Lower leg skin (tissue), 4 donors: ENCODE measurements at places on chromosomes 4 and X. TPM values are rescaled to one million over a fixed set of nuclear protein-coding genes. Genes with fewer than 3 reads are reported as not detected.

The CXCL11 gene
- total RNA-seq = not detected

The GABRE gene
- total RNA-seq = 30.0 TPM

The NPY5R gene
- total RNA-seq = 1.4 TPM

The MTNR1A gene
- not detected for total RNA-seq

The UGT2B15 gene
- total RNA-seq = not detected

The IL21 gene
- total RNA-seq = not detected

The FRG2 gene
- not detected for total RNA-seq

The AR gene
- 8.8 TPM for total RNA-seq

The CT45A3 gene
- total RNA-seq = not detected

The TBX22 gene
- not detected for total RNA-seq

The NPY2R gene
- total RNA-seq = not detected

The TXK gene
- 0.81 TPM for total RNA-seq

The TRIM75 gene
- total RNA-seq = not detected

The TLR7 gene
- total RNA-seq = 0.38 TPM

The FAM53A gene
- 7.5 TPM for total RNA-seq

The UGT8 gene
- 1.0 TPM for total RNA-seq

The ZIC3 gene
- not detected for total RNA-seq

The CXCL6 gene
- 2.1 TPM for total RNA-seq

The DGKK gene
- not detected for total RNA-seq
